Stimulated activated CD4-positive, alpha-beta T cell treated with anti-CD3 and anti-CD28 coated beads, Interleukin-4, amount 100 ng/mL, for 48 hours (primary cell): ENCODE measurements at places on chromosomes 5 and 9.

DNA sequence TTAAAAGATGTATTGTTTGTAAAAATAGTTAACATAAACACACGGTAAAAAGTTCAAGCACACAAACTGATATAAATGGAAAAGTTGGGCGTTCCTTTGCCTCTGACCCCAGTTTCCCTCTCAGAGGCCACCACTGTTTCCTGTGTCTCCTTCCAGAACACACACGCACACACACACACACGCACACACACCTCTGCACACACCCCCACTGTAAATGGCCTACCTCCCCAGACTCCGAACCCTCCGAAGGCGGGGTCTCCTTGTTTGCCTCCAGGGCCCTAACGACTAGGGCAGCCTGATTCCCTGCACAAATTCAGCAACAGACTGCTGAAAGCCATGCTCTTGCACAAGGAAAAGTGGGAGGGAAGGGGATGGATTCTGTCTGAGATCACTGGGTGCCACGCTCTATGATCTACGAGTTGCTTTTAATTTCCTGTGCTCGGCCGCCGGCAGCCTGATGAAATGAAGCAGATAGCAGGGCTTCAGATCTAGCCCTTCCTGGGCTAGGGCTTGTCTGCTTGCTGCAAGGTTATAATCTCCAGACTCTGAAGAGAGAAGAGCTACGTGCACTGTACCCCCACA lies 184.0 kb upstream of the IL12B start:
- DNase-seq, result no peak

- DNase-seq, result no peak
Measured at GRCh38 chr5:108762660-108763059, 15.0 kb downstream of the FER start.

- no peak for DNase-seq
Measured at GRCh38 chr5:154196955-154197652, 6.6 kb downstream of the GALNT10 start.

GRCh38 chr5:157072508-157072907 lies 13.6 kb upstream of the HAVCR1 start:
- DNase-seq, result no peak

GRCh38 chr9:88230612-88231011 lies 92.3 kb upstream of the SPATA31C2 start:
- DNase-seq, result no peak

GRCh38 chr5:167575330-167575729 lies 716.1 kb upstream of the WWC1 start:
- no peak for DNase-seq

GRCh38 chr5:53288511-53288910 lies 179.0 kb upstream of the MOCS2 start:
- no peak for DNase-seq

- no peak for DNase-seq
Measured at GRCh38 chr5:4700069-4700468, 440.1 kb upstream of the ADAMTS16 start.

DNA sequence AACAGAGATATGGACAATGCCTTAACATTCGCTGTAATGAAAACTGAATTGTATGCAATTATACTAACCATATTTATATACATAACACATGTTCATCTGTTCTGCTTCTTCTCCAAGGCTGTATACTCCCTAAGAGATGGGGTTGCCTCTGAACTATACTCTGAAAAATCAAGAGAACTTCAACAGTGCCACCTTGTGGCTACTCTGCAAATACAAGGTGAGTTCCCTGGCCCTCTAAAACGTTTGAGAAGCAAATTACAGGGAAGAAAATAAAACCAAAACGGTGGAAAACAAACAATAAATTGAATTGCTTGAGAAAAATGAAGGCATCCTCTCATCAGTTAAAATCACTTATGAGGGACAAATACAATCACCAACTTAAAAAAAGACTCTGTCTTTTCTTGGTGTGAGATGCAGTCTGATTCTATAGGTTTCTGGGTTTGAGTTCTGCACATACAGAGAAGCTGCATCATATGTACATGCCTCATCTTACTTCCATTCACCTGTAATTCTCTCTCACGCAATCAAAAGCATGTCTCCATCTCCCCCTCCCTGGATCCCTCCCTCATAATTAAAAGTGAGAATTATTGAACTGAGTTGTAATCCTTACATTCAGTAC lies 98.6 kb downstream of the FBXW11 start:
- DNase-seq, result peak; percentile 30

DNA sequence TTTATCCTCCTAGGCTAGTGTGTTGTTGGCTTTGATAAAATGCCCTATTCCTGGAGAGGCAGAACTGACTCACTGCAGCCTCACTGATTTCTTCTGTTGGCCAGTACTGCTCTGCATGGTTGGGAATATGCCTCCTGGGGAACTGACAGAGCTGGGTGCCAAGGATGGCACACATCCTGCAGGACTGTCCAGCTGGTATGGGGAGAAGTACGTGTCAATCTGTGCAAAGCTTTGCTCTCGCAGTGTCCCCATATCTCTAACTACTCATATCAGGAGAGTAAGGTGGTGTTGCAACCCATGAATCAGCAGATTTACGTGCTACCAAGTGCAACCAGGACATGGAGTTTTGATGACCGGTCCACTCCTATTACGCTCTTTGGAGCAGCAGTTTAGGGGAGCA lies 74.7 kb downstream of the TEK start:
- no peak for DNase-seq

- peak; percentile 69 for DNase-seq
Measured at GRCh38 chr5:172716796-172717313, 54.1 kb downstream of the DUSP1 start.

GRCh38 chr9:34994900-34995669 lies 5.5 kb downstream of the DNAJB5 start:
- no peak for DNase-seq

GRCh38 chr5:109452661-109453060 lies 42.9 kb upstream of the PJA2 start:
- no peak for DNase-seq

- DNase-seq, result no peak
Measured at GRCh38 chr9:115058175-115058574, 59.8 kb downstream of the TNC start.

- no peak for DNase-seq
Measured at GRCh38 chr9:17387565-17387964, 191.3 kb upstream of the SH3GL2 start.

DNA sequence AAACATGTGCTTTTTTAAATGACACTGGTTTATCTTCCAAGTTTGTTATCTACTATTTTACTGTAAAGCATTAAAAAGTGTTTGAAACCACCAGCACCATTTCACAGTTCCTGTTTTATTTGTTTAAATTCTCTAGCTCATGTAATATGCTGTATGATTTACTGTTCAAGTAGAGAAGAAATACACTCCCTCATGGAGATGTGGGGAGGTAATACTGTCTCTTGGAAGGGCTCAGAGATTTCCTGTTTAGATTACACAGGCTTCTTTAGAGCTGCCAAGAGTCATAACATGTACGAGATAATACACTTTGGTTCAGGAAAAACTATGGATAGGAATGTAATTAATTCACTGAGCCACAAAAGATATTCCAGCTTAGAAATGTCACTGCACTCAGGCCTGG lies 135.0 kb upstream of the CCDC152 start:
- no peak for DNase-seq

- no peak for DNase-seq
Measured at GRCh38 chr9:116362493-116362892, 208.9 kb downstream of the PAPPA start.

DNA sequence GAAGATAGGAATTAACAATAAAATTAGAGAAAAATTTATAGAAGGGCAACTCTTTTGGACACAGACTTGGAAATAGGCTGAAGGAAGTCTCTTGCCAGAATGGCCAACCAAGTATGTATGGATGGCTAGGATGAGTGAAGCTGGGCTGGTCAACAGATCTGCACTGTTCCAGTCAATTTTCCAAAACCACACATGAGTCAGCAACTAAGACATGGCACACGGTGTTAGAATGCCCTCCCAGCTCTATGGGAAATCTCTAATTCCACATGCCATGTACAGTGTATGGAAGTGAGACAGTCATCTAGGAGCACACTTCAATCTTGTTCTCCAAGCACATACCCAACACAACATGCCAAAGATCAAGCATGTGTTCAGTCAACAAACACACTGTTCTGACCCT lies 129.6 kb downstream of the GLIS3 start:
- DNase-seq, result no peak

GRCh38 chr9:120308495-120308894 lies 271.5 kb downstream of the CDK5RAP2 start:
- DNase-seq, result no peak

- no peak for DNase-seq
Measured at GRCh38 chr5:73693573-73694061, 67.6 kb downstream of the ARHGEF28 start.

DNA sequence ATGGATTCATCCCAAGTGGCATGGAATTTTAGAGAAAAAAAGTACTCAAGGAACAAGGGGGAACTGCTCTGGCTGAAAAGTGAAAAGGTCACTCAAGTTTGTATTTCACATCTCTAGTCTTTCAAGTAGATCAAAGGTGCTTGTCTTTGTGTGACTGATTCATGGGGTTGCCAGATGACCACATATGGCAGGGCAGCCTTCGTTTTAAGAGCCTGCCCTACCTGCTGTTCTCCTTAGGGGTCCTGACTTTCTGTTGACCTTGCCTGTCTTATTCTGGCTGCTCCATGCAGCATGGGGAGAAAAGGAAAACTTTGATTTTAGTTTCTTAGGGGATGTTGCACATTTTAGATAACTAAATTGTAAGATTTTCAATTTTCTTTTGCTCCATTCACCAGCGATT lies 877.7 kb downstream of the TLE1 start:
- DNase-seq, result no peak

DNA sequence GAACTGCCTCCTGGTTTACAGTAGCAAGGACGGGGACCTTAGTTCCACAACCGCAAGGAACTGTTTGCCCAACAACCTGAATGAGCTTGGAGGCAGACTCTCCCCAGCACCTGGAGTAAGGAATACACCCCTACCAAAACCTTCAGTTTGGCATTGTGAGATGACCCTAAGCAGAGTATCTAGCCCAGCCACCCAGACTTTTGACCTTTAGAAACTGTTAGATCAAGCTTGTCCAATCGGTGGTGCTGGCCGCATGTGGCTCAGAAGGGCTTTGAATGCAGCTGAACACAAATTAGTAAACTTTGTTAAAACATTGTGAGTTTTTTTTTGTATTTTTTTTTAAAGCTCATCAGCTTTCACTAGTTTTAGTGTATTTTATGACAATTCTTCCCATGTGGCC lies 86.9 kb upstream of the C9orf72 start:
- DNase-seq, result no peak

DNA sequence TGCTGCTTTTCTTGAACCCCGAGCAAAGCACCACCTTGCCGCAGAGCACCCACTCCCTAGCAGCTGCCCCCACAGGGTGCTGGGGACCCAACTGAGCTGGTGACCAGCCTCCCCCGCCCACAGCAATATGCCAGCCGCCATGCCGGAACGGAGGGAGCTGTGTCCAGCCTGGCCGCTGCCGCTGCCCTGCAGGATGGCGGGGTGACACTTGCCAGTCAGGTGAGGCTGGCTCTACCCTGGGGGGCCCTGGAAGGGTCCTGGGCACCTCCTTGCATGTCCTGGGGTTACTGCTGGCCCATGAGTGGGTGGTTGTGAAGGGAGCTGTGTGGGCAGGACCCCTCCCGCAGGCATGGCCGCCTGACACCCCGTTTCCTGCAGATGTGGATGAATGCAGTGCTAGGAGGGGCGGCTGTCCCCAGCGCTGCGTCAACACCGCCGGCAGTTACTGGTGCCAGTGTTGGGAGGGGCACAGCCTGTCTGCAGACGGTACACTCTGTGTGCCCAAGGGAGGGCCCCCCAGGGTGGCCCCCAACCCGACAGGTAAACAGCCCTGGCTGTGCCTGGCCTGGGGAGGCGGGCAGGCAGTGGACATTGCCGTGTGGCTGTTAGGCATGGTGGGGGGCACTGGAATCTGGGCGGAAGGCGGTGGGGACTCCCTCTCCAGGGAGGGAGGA lies 7.2 kb downstream of the EGFL7 start:
- DNase-seq, result no peak

DNA sequence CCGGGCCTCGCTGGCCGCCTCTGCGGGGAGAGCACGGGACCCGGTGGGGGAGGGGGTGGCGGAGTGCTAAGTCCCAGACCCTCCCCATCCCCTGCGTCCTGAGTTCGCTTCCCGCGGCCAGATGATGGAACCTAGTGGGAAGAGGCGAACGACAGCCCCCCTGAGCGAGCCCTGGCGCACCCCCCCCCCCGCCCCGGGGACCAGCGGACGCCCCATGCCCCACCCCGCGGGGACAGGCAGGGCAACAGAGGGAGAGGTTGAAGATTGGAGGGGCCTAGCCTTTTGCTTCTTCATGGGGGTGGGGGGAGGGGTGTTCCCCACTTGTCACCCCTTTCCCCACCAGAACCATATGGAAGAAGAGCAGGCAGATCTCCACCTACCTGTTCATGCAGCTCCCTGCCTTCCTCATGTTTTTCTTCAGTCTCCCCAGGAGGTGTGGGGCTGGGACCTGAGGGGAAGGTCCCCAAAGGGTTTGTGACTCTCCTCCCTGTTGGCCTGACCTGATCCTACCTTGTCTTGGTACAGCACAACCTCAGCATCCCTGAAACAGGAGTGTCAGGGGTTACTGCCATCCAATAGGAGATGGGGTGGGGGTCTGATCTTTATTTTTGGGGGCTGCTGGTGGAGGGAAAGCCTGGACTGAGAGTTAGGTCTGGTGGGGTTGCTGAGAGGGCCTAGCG lies 485 bp downstream of the FAM53C start:
- no peak for DNase-seq

GRCh38 chr5:76652809-76653414 lies 29.7 kb upstream of the F2RL2 start:
- DNase-seq, result no peak

DNA sequence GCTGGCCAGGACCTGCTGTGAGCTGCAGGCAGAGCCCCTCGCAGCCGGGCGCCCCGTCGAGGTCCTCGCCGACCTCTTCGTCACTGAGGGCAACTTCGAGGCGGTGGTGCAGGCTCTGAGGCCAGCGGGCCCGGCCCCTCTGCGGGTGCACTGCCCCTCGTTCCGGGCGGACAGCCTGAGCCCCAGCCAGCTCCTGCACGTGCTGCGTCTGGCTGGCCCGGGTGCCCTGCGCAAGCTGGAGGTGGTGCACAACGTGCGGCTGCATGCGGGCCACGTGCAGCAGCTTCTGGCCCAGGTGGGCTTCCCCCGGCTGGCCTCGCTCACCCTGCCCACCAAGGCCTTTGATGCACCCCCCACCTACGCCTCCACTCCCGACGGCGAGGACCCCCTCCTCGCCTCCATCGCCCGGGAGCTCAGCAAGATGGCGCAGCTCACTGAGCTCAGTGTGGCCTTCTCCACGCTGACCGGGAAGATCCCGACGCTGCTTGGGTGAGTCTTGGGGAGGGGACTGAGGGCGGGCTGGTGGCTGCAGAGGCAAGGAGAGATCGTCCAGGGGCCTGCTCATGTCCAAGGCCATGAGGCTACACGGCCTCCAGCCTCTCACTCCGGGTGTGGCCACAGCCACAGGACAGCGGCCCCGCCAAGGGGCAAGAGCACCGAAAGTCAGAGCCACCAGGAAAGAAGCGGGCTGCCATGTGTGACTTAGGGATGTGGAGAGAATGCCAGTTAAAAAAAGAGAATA lies 825 bp downstream of the LRRC14B start:
- no peak for DNase-seq

GRCh38 chr5:93320920-93321445 lies 260.0 kb downstream of the NR2F1-AS1 start:
- no peak for DNase-seq

GRCh38 chr5:132481596-132482211 lies 8.9 kb downstream of the IRF1 start:
- DNase-seq, result no peak
